ENCODE measurements at places on chromosomes 13 and 19.

DNA sequence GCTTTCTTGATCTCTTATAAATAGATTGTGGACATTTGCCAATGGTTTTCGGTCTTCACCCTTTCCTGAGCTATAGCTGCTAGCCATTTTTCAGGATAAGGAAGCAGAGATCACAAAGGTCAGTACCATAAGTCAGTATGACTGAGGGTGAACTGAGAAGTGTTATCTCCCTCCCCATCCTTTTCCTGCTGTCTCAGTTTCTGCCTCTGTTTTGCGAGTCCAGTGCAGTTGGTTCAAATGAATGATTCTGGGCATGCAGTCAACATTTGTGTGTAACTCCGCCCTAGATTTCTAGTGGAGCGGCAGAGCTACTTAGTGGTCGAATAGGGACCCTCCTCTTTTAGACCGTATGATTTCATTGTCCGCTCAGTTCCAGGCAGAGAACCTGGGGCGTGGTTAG lies 460.8 kb upstream of the ARGLU1 start:
- no peak for DNase-seq

- no peak for DNase-seq
These were observed 22.2 kb downstream of the AP2S1 start for GRCh38 chr19:46828484-46828883.

GRCh38 chr19:21492947-21493906 lies 12.2 kb upstream of the ZNF429 start:
- DNase-seq, result no peak

GRCh38 chr13:68810660-68811059 lies 1297.0 kb upstream of the ATXN8OS start:
- DNase-seq, result no peak

GRCh38 chr13:31835932-31836331 lies 96.6 kb downstream of the RXFP2 start:
- no peak for DNase-seq

DNA sequence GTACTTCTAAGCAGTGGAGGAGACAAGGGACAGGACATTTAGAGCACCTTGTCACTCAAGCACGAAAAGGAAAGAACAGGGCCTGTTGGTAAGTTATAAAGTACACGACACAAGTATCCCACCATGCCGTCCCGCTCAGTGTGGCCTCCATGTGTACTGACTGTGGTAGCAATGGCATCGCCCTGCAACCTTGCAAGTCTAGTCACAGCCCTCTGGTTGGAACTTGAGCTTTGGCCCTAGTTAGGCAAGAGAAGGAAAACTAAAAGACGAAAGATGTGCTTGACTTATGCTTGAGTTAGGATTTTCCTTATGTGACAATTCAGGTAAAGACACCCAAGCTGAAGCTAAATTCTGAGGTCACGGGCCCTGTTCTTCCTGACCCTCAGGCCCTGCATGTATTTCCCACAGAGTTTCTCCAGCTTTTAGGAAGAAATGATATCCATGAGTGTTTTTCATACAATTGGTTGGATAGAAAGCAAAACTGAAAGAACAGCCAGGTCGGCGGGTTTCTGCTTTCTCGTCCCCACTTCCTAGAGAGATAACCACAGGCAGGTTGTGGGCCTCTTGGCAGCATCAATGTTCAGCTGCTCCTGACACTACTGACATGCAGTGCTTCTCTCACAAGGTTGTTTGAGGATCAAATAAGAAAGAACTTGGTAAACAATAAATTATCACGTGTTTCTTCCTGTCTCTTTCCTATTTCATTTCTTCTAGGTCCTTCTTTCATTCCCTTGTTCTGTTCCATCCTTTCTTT lies 216.2 kb downstream of the IRS2 start:
- DNase-seq, result no peak

DNA sequence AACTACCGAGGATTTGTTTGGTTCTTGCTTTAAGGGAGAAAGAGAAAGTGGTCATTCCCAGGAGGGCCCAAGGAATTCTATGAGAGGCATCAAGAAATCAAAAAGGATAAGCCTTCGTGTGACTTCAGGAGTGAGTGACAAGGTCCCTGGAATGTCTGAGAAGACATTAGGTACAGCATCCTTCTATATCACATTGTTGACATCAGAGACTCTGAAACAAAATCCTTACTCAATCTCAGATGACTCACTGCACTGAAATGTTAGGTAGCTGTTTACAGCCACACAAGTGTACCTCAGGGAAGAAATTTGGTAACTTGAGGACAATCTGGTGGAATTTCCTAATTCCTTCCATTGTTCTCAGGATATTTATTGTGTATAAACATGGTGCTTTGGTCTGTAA lies 7.9 kb upstream of the LGALS14 start:
- DNase-seq, result no peak

GRCh38 chr19:31266731-31267130 lies 82.5 kb downstream of the TSHZ3 start:
- DNase-seq, result no peak

GRCh38 chr13:108304170-108305016 lies 34.9 kb downstream of the TNFSF13B start:
- DNase-seq, result no peak

- DNase-seq, result peak; percentile 90
These were observed 568 bp downstream of the POLR2I start for GRCh38 chr19:36113894-36114720.

- DNase-seq, result no peak
These were observed 132.1 kb upstream of the KLF12 start for GRCh38 chr13:74266309-74266708.

DNA sequence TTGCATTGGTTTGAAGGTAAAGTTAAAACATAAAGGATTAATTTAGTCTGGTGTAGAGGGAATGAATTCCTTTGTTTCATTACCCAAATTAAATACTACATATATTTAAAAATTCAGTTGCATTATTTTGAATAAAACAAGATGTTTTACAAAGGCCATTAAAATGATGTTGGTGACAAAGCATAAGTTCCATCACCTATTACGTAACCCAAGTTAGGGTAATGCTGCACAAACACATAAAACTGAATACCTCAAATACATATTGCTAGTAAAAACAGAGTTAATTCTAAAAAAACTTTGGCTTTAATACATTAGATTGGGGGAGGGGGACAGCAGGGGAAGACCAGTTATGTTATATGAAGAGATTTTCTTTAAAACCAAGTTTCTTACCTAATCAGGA lies 80.3 kb downstream of the SERP2 start:
- DNase-seq, result no peak

DNA sequence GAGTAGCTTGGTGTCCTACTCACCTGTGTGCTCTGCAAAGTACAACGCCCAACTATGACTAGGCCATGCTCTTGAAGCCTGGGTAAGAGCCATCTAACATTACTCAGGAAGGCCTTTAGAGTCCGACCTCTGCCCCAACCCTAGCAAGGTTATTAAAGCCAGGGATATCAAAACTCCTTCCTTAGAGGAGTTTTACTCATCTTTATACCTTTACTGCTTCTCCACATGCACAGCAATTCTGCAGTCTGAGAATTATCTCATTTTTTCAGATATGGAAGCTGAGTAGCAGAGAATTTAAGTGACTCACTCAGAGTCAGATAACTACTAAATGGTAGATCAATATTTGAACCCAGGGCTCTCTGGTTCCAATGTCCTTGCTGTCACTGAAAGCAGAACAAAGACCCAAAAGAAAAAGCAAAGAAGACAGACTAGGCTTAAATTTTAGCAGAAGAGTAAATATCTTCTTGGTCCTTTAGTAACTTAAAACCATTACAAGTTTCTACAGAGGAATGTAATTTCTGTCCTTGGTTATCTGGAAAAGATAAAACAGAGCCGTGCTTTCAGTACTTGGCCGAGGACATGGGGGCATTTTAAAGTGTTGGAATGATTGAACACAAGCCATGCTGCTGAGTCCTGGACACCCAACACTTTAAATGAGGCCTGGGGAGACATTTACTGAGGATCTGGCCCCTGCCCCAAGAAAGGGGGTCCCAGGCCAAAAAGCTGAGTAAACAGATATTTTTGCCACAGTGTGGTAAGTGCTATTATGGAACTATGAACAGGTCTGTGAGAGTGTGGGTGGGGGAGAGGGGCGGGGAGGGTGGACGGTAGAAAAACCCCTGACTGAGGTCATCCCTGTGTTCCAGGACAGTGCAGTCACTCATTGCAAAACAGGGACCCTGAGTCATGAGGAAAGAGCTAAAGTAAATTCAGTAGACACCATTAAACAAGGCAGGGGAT lies 18.4 kb upstream of the KPNA3 start:
- no peak for DNase-seq

DNA sequence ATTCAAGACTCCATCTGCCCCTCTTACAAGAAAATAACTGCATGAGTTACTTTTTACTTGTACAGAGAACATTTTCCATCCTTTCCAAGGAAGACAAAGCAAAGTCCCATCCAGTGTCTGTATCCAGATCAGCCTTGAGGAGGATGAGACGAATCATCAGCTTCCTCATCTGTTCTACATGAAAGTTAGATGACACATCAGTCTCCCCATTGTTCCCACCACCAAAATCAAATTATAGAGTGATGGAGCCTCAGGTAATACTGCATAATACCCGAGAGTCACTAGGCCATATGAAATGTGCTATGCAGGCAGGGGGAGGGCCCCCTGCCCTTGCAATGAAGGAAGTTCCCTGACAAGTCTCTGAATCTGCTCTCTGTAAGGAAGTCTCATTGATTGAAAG lies 1244.6 kb upstream of the SLC10A2 start:
- no peak for DNase-seq

DNA sequence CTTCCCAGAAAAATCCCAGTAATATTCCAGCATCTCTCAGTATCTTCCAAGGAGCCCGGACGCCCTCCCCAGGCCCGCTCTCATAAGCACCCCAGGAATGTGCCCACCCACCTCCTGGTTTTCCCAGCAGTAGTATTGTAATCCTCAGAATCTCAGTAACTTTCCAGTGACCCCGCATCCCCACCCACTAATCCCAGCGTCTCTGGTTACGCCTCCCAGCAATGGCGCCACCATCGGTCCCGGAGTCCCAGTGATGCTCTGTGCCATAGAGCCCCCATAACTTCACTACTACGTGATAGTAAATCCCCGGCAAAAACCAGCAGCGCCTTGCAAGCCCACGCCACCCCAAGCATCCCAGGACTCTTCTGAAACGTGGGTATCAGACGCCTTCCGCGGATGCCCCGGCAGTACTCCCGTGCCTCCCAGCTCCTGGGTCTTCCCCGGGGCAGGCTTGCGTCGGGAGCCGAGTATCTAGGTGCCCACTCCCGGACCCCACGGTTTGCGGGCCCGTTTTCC lies 928 bp upstream of the PNPLA6 start:
- DNase-seq, result no peak

GRCh38 chr13:59088716-59089115 lies 1075.0 kb downstream of the DIAPH3 start:
- DNase-seq, result no peak

DNA sequence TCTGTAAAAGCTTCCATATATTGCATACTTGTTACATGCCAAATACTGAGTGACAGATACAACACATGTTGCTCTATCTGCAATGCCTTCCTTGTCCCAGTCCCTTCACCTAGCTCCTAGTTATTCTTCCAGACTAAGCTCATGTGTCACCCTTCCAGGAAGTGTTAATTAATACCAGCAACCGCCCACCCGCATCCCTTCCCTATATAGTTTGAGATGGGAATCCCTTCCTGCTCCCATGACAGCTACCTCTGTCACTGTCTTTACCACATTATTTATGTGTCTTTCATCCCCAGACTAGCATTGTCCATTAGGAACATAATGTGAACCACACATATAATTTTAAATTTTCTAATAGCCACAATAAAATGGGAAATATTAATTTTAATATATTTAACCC lies 49.5 kb upstream of the FRY start:
- DNase-seq, result no peak

DNA sequence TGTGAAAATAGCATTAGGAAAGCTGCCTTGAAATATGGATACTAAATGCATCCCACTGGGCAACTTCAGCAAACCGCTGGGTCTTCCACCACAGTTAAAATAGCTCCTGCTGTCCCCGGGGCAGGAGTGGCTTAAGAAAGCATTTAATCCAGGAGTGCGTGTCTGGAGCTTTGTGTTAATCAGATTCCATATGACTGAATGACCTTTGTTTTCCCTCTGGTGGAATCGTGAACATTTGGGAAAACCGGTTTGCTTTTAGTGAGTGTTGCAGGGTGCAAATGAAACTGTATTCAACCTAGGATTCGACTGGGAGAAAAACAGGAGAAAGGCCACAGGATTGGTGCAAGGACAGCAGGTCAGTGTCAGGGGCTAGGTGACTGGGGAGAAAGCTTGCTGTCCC lies 237.6 kb upstream of the MAB21L1 start:
- no peak for DNase-seq

- no peak for DNase-seq
These were observed 68.8 kb downstream of the CHST8 start for GRCh38 chr19:33690378-33691029.

- peak; percentile 89 for DNase-seq
These were observed 817.2 kb downstream of the SLITRK1 start for GRCh38 chr13:83065108-83065507.

- DNase-seq, result no peak
These were observed 71.5 kb downstream of the KCTD15 start for GRCh38 chr19:33868076-33868735.

DNA sequence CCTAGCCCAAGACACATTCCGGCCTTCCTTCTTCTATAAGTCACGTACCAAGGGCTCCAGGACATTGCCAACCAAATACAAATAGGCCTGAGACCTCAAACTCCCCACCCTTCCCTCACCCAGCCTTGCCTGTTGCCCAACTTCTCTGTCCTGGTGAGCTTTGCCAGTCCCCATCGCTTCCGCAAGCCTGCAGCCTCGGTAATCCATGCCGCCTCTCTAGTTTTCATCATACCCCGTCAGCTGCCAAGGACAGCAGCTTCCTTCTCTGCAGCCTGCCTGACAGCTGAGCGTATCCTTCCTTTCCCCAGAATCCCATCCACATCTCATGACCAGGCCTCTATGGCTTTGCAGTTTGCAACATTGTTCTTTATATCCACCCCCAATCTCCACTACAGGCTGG lies 36.6 kb upstream of the POMP start:
- no peak for DNase-seq

DNA sequence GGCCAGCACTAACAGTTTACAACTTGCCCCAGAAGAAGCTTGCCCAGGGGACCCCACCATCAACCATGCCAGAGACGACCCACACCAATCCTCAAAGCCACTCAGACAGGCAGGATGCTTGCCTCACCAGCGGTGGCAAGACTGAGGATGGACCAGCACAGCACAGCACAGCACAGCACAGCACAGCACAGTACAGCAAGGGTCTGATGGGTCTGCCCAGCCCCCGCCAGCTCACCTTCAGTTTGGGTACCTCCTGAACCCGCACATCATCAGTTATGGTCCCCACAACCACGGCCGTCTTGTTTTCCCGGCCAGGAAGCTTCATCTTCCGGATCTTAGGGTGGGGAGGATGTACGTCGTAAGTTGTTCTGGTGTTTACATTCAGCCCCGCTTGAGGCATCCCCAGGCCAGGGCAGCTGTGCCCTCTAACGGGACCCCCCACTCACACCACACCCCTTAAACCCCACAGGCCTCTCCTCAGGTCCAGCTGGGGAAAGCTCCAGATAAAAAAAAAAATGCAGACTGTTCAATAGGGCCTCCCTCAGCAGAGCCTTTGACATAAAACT lies 1.7 kb upstream of the FAM83E start:
- DNase-seq, result no peak

GRCh38 chr13:85436029-85436428 lies 363.2 kb downstream of the SLITRK6 start:
- no peak for DNase-seq

- no peak for DNase-seq
These were observed 57.8 kb upstream of the POSTN start for GRCh38 chr13:37656247-37656940.

- DNase-seq, result no peak
These were observed 6.0 kb downstream of the PLPPR2 start for GRCh38 chr19:11361037-11361770.

- no peak for DNase-seq
These were observed 2.4 kb downstream of the ZMYM5 start for GRCh38 chr13:19860884-19861655.
